ENCODE measurements at places on chromosomes 7 and 10.

DNA sequence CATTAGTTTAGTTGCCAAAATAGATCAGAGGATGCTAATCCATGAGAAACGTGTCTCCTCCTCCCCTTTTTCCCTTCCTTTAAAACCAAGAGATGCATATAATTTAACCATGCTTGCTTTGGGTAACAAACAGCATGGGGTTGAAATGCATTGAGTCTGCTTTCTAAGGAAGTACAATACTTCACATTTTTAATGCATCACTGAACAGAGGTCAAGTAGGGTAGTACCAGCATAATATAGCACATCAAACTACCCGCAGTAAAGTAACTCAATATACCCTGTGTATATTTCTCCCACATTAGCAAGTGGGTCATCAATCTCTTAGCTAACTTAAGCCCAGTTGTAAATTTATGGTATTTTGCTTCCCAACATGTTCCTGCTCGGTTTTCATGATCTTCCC, 239.3 kb upstream of the SEMA3C start:
- DNase-seq: no peak

DNA sequence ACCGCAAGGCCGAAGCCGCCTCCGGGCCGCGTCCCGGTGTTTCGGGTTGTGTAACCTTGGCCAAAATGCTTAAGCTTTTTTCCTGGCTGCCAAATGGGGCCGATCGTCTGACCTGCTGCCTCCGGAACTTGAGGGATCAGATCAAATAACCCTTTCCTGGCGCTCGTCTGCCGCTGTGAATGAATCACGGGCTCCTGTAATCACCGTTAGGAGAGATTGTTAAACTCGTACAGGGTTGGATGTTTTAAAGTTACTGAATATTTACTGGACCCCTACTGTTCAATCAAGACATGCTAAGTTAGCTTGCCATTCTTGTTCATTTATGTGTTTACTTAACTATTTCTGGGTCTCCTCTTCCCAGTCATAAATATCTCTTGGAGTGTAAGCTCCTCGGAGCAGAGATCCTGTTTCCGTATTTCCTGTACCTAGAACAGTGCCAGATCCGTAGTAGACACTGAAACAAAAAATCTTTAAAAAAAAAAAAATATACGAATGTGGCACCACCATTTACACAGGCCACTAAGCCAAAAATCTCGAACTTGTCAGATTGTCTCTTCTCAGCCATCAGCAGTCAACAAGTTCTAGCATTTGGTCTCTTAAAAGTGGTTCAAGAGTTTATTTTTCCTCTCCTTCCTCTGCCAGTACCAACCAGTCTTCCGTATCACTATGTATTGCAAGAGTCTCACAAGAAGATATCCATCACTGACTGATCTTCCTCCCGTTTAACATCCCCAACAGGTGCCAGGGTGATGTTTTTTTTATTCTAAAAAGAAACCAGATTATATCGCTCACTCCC, 650 bp upstream of the TM9SF3 start:
- DNase-seq: no peak

- DNase-seq: no peak
These were observed 1119.8 kb upstream of the LRRTM3 start for GRCh38 chr10:65805993-65806392.

DNA sequence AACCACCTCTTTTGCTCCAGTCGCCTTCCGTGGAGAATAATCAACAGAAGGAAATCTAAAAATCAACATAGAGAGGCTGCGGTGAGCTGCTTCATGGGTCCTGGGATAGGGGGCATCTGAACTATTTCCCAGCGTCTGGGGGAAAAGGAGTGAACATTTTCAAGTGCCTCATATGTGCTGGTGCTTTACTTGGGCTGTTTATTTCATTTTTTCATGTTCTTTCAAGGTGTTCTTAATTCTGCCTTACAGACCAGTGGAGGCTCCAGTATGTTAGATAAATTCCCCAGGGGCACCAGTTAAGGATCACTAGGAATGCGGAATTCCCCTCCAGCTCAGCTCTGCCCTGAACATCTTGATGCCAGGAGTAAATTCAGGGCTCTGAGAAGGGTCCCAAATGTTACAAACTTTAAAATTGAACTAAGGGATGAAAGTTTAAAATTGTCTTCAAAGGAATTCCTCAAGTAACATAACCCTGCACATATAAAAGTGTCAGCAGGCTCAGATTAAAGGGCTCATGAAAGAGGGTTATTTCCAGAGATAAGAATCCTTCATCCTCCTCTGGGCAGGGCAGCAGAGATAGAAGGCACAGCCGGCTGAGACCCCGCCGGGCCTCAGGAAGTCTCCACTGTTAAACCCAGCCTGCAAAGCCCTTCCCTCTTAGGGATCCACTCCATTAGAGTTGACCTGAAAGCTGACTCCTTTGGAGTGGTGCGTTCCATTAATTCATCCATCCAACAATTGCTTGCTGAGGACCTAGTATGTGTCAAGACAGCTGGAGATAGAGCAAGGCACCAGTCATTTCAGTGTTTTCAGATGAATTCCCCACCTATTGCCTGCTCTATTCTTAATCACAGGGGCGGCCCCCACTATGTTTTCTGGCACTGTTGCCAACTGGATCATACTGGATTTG, 345.8 kb downstream of the KCNMA1 start:
- DNase-seq: no peak

DNA sequence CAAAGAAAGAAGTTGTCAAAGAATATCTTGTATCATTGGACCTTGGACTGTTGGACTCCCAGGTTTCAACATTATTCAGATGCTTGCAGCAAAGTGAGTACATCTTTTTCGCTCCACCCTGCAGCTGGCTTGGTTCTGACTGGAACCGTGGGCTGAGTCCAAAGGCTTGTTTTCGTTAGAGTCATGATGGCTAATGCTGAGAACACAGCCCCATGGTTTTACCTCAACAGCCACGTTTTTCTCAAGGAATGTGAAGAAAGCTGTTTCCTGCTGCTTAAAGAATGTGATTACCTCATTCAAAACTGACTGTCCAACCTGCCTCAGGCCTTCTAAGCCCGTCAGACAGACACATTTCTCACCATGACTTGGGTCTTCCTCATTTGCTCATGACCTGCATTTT, 69.5 kb downstream of the STEAP1B start:
- DNase-seq: no peak

DNA sequence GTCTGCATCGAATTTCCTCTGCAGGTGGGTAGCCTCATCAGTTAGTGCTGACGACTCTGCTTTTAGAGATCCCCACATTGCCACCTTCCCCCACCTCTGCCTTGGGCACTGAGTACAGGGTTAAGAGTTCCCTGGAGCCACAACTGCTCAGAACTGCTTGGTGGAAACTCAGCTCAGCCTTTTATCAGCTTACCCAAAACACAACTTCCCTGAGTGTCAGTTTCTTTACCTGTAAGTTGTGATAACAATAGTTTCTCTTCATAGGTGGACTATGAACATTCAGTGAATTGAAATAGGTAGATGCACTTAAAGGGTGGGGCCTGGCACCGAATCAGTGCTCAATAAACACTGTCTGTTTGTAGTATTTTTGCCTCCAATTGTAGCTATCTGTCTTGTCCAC, 11.3 kb downstream of the ASB13 start:
- no peak for DNase-seq

GRCh38 chr10:99920486-99920885, 89.3 kb downstream of the DNMBP start:
- no peak for DNase-seq

DNA sequence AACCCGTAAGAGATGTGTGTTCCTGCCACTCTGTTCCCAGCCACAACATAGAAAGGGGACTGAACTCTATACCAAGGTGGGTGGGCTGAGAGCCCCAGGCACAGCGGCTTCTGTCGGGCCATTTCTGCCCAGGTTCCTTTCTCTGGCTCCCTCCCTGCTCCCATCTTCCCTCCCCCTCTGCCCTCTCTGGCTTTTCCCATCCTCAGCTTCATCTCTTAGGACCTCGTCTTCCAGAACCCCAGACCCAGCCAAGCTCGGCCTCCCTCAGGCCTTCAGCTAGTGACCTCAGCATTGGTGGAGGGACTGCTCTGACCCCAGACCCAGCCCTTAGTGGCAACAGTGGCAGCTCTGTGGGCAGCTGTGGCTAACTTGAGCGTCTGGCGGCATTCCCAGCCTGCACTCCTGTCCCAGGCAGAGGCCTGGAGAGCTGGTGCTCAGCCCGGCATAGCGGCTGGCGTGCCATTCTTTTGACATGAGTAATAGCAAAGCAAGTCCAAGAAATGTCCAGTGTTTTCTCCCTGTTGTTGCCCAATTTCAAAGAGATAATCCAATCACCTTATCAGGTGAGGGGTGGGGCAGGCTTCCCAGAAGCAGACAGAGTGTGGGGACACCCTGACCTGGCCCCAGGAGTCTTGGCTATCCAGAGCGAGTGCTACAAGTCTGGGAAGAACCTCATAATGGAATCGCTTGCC, 15.9 kb downstream of the PTPRE start:
- no peak for DNase-seq

GRCh38 chr10:89677341-89677740, 24.0 kb upstream of the KIF20B start:
- DNase-seq: no peak

DNA sequence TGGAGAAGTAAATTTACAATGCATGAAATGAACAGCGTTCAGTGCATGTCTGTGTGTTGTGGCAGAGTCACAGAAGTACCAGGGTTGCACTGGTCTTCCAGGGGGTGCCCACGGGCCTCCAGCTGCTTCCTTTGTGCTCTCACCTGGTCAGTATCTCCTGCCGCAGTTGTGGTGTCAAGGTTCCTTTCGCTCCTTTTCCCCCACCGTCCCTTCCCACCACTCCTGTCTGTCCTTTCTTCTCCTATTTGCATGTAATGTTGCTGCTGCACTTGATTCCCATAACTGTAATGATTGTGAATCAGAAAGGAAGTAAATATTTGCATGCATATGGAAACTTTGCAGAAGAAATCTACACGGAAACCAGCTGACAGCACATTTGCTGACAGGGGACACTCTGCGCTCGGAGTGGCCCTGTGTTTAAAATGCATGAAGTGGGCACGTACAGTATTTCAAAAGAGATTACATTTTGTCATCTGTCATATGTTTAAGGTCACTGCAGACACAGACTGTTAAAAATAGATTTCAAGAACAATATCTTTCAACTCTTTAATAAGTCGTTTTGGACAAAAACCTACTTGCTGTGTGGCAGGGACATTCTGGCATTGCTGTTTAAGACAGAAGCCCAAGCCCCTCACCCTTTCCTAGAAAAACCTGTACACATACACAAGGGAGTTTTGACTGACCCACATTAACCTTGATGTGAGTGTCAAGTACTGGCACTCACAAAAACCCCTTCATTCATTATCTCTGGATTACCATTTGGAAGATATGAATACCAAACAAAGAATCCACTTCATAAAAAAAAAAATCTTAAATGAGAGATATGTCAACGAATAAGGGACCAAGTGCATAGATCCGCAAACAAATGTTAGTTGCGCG, 336.7 kb upstream of the KLF6 start:
- no peak for DNase-seq

DNA sequence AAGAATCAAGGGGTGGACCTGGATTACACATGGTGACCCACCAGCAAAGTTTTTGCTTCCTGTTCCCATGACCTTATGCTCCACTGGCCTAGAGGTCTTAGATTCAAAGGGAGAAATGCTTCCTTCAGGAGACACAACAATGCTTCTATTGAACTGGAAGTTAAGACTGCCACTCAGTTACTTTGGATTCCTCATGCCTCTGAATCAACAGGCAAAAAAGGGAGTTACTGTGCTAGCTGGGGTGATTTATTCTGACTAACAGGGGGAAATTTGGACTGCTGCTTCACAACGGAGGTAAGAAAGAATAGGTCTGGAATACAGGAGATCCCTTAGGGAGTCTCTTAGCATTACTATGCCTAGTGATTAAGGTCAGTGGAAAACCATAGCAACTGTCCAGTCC, 10.3 kb downstream of the TMEM229A start:
- no peak for DNase-seq

DNA sequence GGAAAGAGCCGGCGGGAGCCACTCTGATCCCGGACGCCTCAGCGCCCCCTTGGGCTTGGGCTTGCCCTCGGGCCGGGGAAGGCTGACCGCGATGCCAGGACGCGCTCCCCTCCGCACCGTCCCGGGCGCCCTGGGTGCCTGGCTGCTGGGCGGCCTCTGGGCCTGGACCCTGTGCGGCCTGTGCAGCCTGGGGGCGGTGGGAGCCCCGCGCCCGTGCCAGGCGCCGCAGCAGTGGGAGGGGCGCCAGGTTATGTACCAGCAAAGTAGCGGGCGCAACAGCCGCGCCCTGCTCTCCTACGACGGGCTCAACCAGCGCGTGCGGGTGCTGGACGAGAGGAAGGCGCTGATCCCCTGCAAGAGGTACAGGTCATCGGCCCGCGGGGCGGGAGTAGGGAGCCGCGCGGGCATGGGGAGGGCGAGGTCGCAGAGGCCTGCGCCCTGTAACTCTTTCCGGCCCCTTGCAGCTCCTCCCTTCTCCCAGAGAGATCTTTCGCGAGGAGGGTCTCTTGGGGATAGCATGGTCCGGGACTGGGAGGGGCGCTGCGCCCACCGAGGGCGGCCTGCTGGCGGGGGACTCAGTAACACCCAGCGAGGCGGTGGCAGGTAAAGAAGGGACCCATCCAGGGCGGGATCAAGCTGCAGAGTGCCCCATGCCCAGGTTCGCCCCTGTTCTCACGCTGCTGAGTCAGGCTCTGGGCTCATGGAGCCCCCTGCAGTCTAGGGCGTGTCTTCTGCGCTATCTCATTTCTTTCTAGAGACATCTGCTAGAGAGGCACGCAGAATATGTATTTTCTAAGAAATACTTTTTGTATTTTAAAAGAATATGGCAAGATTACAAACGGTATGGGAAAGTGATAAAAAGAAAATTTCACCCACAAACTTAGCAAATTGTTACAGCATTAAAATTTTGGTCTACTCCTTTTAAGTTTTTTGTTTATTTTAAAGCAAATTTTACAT, 687 bp downstream of the EPDR1 start:
- no peak for DNase-seq

- no peak for DNase-seq
These were observed 23.6 kb downstream of the ABI1 start for GRCh38 chr10:26837139-26837538.

GRCh38 chr10:42943025-42943818, 133.6 kb upstream of the RET start:
- DNase-seq: no peak

GRCh38 chr10:71538608-71539260, 142.0 kb downstream of the CDH23 start:
- DNase-seq: no peak

GRCh38 chr7:123004931-123005330, 9.4 kb upstream of the TAS2R16 start:
- DNase-seq: no peak
